ENCODE measurements at places on chromosomes 5 and 9.

- DNase-seq = no peak
These were observed 4.4 kb upstream of the EBF1 start for GRCh38 chr5:159104051-159104651.

GRCh38 chr5:67111779-67112178, 84.8 kb downstream of the CD180 start:
- DNase-seq = no peak

GRCh38 chr9:86586144-86586494, 231.9 kb upstream of the TUT7 start:
- DNase-seq = no peak

DNA sequence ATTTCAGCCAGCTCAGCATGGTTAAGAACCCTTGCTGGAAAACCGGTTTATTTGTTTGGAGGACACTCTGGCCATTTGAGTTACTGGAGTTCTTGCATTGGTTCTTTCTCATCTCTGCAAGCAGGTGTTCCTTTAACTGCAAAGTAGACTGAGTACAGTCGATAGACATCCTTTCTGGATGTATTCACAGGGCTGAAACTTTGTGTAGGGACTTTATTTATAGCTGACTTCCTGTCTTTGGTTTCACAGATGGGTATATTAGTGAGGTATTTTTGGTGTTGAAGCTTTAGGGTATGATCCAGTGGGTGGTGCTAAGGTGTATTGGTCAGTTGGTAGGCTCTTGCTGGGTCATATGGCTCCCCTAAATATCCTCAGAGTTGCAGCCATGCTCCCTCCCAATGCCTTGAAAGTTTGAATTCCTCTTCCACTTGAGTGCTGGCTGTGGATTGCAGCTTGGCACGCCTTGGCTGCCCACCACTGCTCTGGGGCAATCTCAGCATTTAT, 666.0 kb upstream of the COX7C start:
- DNase-seq = no peak

- no peak for DNase-seq
These were observed 12.3 kb upstream of the MTMR12 start for GRCh38 chr5:32325062-32325461.

GRCh38 chr9:93194641-93195040, 10.7 kb downstream of the WNK2 start:
- DNase-seq = no peak

GRCh38 chr9:127451608-127451857, 223 bp downstream of the LRSAM1 start:
- no peak for DNase-seq

DNA sequence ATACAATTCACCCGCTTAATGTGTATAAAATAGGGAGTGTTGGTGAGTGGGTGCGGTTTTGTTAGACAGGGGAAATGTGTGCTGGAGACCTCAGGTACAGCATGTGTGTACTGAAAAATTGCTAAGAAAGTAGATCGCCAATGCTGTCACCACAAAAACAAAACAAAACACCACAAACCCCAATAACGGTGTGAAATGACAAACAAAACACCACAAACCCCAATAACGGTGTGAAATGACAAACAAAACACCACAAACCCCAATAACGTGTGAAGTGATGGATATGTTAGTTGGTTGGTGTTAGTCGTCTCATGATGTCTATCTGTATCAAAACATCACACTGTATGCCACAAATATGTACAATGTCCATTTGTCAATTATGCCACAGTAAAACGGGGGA, 14.2 kb upstream of the GFPT2 start:
- DNase-seq = no peak

GRCh38 chr5:141725891-141726290, 43.9 kb upstream of the ARAP3 start:
- no peak for DNase-seq

GRCh38 chr5:126675338-126675737, 74.6 kb downstream of the PHAX start:
- no peak for DNase-seq

- no peak for DNase-seq
These were observed 67.9 kb upstream of the LPAR1 start for GRCh38 chr9:111106202-111106601.

All from KBM-7 (cell line).